Stimulated activated CD4-positive, alpha-beta T cell treated with anti-CD3 and anti-CD28 coated beads, Interleukin-15, amount 100 ng/mL, for 48 hours (primary cell): ENCODE measurements at places on chromosomes 13 and 19.

- DNase-seq: no peak
Observed at GRCh38 chr19:52936151-52936953, 13.1 kb upstream of the ZNF888 start.

DNA sequence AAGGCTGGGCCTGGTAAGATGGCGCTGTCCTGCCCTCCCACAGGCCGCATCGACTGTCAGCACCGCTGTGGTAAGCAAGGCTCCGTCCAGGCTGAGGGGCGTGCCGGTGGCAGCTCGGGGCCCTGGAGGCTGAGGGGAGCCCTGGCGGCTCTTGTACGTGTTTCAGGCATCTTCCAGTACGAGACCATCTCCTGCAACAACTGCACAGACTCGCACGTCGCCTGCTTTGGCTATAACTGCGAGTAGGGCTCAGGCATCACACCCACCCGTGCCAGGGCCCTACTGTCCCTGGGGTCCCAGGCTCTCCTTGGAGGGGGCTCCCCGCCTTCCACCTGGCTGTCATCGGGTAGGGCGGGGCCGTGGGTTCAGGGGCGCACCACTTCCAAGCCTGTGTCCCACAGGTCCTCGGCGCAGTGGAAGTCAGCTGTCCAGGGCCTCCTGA, 1.2 kb downstream of the IZUMO4 start:
- no peak for DNase-seq

- DNase-seq: no peak
Observed at GRCh38 chr13:72121466-72121865, 254.5 kb upstream of the DACH1 start.

DNA sequence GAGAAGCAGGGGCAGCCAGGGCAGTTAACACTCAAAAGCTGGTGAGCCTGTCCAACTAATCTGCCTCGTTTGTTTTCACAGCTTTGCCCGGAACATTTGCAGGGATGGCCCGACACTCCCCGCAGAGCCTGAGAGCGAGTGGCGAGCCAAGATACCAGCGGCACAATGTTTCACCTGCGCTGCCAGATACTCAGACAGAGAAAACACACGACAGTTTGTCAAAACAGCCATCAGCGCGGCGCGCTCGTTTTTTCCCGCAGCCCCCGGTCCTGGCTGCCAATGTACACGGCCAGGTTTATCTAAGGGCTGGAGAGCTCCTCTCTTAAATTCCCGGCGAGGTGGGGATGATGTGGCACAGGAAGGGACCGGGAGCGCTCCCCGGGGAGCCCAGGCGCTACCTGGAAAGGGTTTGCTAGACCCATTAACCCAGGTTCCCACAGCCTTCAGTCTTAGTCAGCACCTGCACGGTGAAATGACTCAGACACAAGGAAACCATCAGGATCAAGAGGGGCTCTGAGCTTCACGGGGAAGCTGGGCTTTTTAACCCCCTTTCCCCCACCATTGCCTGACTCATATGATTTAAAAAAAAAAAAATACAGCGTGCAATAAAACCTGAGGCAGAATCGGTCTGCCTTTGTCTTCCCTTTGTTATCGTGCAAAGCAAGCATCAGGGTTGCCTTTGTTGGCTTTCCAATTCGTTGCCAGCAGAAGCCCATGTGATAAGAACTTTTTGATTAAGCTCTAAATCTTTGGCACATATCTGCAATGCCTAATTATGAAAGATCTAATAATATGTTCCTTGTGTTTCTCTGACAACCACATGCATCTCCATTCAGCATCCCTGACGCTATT, 186.2 kb downstream of the EFNB2 start:
- DNase-seq: no peak

DNA sequence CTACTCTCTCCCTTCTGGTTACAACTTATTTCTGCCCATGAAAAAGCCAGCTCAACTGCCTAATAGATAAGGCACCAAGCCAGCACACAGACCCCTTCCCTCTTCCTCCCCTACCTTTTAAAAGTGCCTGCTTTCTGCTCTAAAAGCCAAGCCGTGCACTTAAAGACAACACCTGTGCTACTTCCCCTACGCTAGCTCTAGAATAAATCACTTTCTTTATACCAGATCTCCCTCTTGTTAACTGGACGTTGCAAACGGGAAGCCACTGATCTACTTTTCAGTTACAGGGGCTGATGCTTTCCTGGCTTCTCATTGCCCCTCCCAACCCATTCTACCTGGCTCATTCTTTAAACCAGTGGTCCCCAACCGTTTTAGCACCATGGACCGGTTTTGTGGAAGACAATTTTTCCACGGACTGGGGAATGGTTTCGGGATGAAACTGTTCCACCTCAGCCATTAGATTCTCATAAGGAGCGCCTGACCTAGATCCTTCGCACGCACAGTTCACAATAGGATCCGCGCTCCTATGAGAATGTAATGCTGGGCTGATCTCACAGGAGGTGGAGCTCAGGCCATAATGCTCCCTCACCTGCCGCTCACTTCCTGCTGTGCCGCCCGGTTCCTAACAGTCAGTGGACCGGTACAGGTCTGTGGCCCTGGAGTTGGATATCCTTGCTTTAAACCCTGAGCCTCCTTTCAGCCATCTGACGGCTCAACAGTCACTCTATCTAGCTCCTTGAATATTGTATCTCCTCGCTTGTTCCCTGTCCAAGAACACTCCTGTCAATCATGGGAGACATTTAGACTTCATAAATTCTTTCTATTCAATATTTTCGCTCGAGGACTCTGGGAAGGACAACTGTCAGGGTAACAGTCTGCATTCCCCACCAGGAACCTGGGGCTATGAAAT, 841 bp upstream of the ZNF223 start:
- peak; percentile 5 for DNase-seq

- no peak for DNase-seq
Observed at GRCh38 chr19:54339646-54340358, 840 bp upstream of the LILRA4 start.

GRCh38 chr19:1181606-1182005, 7.5 kb upstream of the SBNO2 start:
- no peak for DNase-seq

DNA sequence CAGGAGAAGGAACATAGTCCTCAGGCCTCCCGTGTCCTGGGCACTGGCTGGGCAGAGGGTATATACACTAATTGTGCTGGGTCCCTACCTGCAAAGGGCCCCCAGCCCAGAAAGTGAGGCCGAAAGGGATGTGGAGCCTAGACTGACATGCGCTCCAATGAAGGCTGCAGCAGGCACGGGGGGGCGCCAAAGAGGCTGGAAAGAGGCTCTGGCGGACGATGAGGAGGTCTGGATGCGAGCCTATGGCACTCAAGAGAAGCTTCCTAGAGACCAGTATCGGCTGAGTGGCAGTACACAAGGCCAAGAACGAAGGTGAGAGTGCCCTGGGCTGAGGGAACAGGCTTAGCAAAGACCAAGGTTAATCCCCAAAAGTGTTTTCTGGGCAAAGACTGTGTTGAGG, 16.6 kb downstream of the VRK3 start:
- no peak for DNase-seq

GRCh38 chr19:44677019-44677811, 5.9 kb downstream of the CEACAM19 start:
- no peak for DNase-seq

DNA sequence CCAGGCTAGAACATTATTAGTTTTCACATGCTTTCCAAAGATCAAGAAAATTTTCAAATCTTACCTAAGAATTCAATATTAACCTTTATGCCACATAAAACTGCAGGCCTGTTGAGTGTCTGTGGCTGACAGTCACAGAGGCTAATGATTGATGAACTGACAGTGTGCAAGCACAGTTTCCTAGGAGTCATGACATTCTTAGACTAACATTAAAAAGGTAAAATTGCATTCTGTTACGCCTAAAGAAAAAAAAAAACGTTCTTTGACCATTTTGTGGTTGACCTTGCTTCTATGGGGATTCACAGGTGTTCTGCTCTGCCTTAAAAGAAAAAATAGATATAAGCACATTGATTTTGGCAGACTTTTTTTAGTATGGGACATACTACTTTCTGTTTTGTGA, 1776.2 kb downstream of the PCDH9 start:
- DNase-seq: no peak
